ENCODE measurements at places on chromosomes 1 and 21. TPM values are rescaled to one million over a fixed set of nuclear protein-coding genes. Genes with fewer than 3 reads are reported as not detected.
A peak's percentile ranks its signal among the peaks of the same experiment; 100 is the strongest.

DNA sequence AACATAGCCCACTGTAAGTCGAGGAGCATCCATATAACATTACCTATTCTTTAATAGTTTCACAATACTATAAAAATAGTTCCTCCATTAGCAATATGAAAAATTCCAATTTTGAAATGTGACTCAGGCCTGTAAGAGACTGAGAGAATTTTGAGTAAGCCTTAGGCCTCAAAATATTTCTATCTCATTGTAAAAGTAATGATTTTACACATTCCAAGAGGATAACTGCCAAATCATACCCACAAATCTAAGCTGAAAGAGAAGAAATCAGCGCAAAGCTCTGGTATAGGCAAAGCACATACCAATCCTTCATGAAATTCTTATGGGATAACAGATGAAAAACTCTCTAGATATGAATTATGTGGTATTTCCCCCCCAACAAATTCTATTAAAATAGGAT lies 144.1 kb downstream of the CDC42BPA start:
- H3K36me3 ChIP-seq, result no peaks in the 10 kb centered on the region
- DNase-seq, result no peak
- H3K27me3 ChIP-seq, result no peaks in the 10 kb centered on the region
- no peak overlapping the region for H3K4me3 ChIP-seq

DNA sequence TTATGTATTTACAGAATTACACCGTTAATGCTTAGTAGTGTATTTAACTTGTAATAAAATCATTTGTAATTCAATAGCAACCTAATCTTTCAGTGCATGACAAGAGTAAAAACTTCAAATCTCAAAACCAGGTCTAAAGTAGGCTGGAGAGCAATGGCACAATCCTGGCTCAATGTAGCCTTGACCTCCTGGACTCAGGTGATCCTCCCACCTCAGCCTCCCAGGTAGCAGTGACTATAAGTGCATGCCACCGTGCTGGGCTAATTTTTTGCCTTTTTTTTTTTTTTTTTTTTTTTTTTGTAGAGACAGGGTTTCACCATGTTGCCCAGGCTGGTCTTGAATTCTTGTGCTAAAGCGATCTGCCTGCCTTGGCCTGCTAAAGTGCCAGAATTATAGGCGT lies 11.3 kb downstream of the IPP start:
- H3K27me3 ChIP-seq, result no peaks in the 10 kb centered on the region
- H3K36me3 ChIP-seq, result no peaks in the 10 kb centered on the region
- no peak overlapping the region for H3K27ac ChIP-seq
- no peaks in the 10 kb centered on the region for H3K4me1 ChIP-seq
- no peak overlapping the region for H3K4me3 ChIP-seq

PLEKHN1 gene
- 0.52 TPM for total RNA-seq

GRCh38 chr21:41289431-41289830 lies 27.2 kb upstream of the FAM3B start:
- H3K27me3 ChIP-seq, result no peaks in the 10 kb centered on the region
- H3K4me1 ChIP-seq, result no peaks in the 10 kb centered on the region
- no peak overlapping the region for H3K27ac ChIP-seq

GCSAML gene
- total RNA-seq, result 0.81 TPM

DNA sequence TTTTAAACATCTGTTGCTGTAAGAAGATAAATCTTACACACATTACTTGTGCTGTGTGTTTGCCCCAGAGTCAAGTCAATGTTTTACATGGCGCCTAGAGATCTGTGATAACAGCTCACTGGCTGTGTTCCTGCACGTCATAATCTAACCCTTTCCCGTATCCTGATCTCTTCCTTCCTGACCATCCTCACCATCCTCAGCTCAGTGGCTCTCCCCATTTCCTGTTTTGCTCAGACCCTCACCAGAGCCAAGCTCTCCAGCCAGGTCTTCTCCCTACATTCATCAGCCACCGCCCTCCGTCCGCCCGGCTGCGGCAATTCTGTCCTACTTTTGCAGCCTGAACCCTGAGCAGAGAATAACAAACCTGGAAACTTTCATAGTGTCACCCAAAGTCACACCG lies 824.7 kb downstream of the USP25 start:
- H3K36me3 ChIP-seq, result no peaks in the 10 kb centered on the region
- no peaks in the 10 kb centered on the region for H3K27me3 ChIP-seq
- no peak overlapping the region for H3K27ac ChIP-seq
- no peak for DNase-seq
- H3K4me1 ChIP-seq, result no peaks in the 10 kb centered on the region

- H3K27me3 ChIP-seq, result no peaks in the 10 kb centered on the region
- no peak overlapping the region for H3K27ac ChIP-seq
- no peaks in the 10 kb centered on the region for H3K36me3 ChIP-seq
- DNase-seq, result no peak
- H3K4me3 ChIP-seq, result no peak overlapping the region
- H3K4me1 ChIP-seq, result no peaks in the 10 kb centered on the region
These were observed 23.2 kb downstream of the KANK4 start for GRCh38 chr1:62295921-62296491.

SAMSN1 gene
- 16.1 TPM for total RNA-seq

DNA sequence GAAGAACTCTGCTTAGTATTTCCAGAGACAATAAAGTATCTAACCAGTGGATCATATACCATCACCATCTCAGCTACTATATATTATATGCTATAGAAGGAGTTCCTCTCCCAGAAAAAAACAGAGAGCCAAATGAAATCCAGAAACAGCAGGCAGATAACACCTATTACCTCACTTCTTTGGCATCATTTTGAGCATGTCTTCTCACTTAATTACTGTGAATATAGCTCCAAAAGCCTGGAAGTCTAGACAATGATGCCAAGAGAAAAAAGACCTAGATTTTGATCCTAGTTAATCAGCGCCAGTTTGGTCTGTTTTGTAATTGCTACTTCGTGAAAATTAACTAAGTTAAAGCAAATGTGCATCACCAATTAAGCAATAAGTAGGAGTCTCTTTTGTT lies 131.3 kb downstream of the EIF4G3 start:
- H3K4me1 ChIP-seq, result no peaks in the 10 kb centered on the region
- H3K4me3 ChIP-seq, result no peak overlapping the region
- no peak for DNase-seq
- H3K27me3 ChIP-seq, result no peaks in the 10 kb centered on the region
- no peaks in the 10 kb centered on the region for H3K36me3 ChIP-seq
- H3K27ac ChIP-seq, result no peak overlapping the region

- peak within 1 kb of the TSS; percentile 62 for H3K4me3 ChIP-seq
- peak; percentile 91 for DNase-seq
- peak within 1 kb of the TSS; percentile 85 for H3K27ac ChIP-seq
- H3K27me3 ChIP-seq, result no peaks in the 10 kb centered on the region
- H3K36me3 ChIP-seq, result no peaks in the 10 kb centered on the region
These were observed at the start of gene ACADM for GRCh38 chr1:75724472-75725022. ACADM (plus strand) TSS chr1:75724709; CDS start chr1:75724788, 79 bp downstream.

CHI3L1 gene
- total RNA-seq, result 17.8 TPM

- no peak for DNase-seq
- H3K4me3 ChIP-seq, result no peak overlapping the region
- no peaks in the 10 kb centered on the region for H3K4me1 ChIP-seq
- no peak overlapping the region for H3K27ac ChIP-seq
These were observed 324.0 kb upstream of the VAMP3 start for GRCh38 chr1:7447093-7447492.

DNA sequence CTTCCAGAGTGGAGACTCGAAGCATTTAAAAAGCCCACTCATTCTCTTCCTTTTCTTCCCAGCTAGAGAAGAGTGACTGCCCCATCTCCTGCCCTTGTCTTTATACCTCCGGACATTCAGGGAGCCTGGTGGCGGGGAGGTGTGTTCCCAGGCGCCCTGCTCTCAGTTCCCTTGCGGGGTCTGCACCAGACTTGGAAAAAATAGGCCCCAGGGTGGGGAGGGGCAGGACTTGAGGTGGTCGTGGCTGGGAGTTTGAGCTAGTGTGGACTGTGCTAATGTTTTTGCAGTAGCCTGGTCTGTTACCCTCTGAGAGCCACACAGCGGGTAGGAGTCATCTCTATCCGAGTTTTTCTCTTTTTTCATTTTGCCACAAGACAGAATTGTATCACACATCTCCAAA lies 139.1 kb downstream of the PEX14 start:
- no peak overlapping the region for H3K27ac ChIP-seq
- H3K4me1 ChIP-seq, result no peaks in the 10 kb centered on the region
- H3K36me3 ChIP-seq, result no peaks in the 10 kb centered on the region
- no peak overlapping the region for H3K4me3 ChIP-seq
- no peak for DNase-seq
- H3K27me3 ChIP-seq, result no peaks in the 10 kb centered on the region

- H3K4me3 ChIP-seq, result no peak overlapping the region
- no peak overlapping the region for H3K27ac ChIP-seq
- H3K27me3 ChIP-seq, result no peaks in the 10 kb centered on the region
- H3K4me1 ChIP-seq, result no peaks in the 10 kb centered on the region
- H3K36me3 ChIP-seq, result no peaks in the 10 kb centered on the region
These were observed 103.6 kb upstream of the ZRANB2 start for GRCh38 chr1:71184410-71184809.

DNA sequence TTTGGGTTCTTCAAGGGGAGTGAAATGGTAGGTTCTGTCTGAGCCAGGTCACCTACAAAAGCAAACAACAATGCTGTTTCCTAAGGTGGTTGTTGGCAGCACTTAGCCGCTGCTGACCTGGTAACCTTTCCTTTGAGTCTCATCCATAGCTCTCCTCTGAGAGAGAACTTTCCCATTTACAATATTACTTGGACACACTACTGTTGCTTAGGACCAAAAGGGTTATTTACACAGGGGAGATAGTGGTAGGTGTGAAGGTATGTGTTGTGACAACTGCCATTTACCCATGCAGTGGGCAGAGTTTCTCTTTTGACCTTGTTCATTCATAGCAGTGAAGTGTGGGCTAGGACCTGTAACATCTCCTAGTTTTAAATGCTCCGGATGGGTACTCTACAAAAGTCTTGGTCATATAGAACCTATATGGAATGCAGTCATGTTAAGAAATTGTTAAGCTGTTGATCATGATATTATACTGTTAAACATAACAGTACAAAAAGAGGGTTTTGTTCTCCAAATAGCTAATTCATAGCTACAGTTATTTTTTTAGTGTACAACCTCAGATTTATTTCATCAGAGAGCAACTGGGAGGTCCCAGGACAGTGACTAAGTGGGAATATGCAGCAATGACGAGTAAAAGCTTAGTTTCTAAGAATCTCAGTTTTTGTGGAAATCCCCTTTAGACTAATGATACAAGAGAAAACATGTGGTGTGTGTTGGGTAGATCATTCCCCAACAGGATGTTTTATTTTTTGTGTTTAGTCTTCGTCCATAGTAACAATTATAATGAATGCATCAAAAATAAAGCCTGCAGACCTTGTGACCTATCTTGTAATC lies 219.7 kb downstream of the NFIA start:
- no peaks in the 10 kb centered on the region for H3K27me3 ChIP-seq
- H3K27ac ChIP-seq, result no peak overlapping the region
- H3K36me3 ChIP-seq, result no peaks in the 10 kb centered on the region
- no peak overlapping the region for H3K4me3 ChIP-seq
- H3K4me1 ChIP-seq, result peaks cover 4% of the 10 kb centered on the region

DNA sequence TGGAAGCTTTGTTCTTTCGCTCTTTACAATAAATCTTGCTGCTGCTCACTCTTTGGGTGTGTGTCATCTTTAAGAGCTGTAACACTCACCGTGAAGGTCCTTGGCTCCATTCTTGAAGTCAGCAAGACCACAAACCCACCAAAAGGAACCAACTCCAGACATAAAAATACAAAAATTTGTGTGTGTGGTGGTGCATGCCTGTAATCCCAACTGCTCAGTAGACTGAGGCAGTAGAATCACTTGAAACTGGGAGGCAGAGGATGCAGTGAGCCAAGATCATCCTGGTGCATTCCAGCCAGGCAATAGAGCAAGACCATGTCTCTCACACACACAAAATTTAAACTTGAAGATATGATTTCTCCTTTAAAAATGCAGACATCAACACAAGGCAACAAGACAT lies 1431.7 kb upstream of the B3GALT2 start:
- no peaks in the 10 kb centered on the region for H3K4me1 ChIP-seq
- no peaks in the 10 kb centered on the region for H3K27me3 ChIP-seq
- H3K4me3 ChIP-seq, result no peak overlapping the region
- no peak overlapping the region for H3K27ac ChIP-seq

Measured in aorta (tissue), 5 donors.